ENCODE measurements at places on chromosomes 7 and 10.
A peak's percentile ranks its signal among the peaks of the same experiment; 100 is the strongest.

DNA sequence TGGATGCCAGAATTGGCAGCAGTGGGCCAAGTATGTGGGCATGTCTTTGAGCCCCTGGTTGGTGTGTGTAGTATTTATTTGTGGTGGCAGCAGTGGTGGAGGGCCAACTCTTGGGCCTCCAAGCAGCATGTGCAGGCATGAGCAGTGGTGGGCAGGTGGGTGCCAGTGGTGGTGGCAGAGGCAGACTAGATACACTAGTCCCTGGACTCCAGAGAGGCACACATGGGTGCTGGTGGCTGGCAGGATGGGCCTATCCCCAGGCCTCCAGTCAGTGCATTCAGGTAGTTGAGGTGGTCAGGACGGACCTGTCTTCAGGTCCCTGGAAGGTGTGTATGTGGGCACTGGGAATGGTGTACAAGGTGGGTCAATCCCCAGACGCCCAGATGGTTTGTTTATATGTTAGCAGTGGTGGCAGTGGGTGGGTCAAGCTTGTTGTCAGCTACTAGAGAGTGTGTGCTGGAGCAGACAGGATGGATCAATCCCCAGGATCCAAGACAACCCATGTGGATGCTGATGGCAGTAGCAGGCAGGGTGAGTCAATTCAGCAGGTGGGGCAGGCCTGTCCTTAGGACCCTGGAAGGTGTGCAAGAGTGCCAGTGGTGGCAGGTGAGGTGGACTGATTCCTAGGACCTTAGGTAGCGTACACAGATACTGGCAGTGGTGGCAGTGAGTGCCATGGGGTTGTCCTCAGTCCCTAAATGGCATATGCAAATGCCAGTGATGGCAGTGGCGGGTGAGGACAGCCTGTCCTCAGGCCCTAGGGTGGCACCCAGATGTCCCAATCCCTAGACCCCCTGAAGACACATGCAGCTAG is 294.3 kb downstream of the RPS24 start:
- DNase-seq, result no peak

- no peak for DNase-seq
Measured at GRCh38 chr10:42924484-42924883, 141.9 kb downstream of the BMS1 start.

- DNase-seq, result no peak
Measured at GRCh38 chr7:86889501-86889900, 170.0 kb downstream of the ELAPOR2 start.

GRCh38 chr7:1931256-1931950 is 261.3 kb downstream of the ELFN1 start:
- no peak for DNase-seq

- peak; percentile 9 for DNase-seq
Measured at GRCh38 chr10:37856881-37857286, 526 bp downstream of the ZNF248 start.

- DNase-seq, result no peak
Measured at GRCh38 chr10:74977072-74977471, 134.4 kb upstream of the SAMD8 start.

GRCh38 chr10:103659674-103660363 is 166.3 kb downstream of the NEURL1 start:
- DNase-seq, result no peak

- no peak for DNase-seq
Measured at GRCh38 chr7:18936265-18936664, 181.2 kb downstream of the TWIST1 start.

- no peak for DNase-seq
Measured at GRCh38 chr7:138173548-138173947, 97.3 kb downstream of the AKR1D1 start.

GRCh38 chr10:45514291-45515270 is 140.6 kb downstream of the ALOX5 start:
- DNase-seq, result no peak

DNA sequence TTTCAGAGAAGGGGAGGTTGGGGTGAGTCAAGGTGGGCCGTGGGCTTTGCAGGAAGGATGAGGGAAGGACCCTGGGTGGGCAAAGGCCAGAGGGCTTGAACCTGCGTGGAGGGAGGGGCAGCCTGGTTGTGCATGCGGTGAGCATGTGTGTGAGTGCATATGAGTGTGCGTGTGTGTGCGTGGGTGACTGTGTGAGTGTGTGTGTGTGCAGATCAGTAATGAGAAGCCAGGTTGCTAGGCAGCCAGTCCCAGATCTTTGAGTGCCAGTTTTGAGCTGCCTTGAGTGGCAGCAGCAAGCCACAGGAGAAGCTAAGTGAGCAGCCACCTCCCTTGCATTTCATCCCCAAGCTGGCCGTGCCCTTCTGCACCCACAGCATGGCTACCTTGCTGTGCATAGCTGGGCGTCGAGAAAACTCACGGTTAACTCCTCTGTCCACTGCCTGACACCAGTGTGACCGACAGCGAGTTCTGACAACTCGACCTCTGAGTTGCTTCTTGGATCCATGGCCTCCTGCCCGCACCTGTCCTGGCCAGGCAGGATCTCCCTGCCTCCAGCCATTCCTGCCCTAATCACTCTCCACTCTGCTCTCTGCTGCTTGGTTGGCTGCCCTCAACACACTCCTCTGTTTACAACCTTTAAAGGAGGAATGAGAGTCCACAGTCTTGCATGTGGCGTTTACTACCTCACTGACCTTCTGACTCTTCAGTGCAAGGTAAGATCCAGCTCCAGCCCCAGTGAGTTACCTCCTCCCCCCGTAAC is 775.4 kb downstream of the TYW1 start:
- no peak for DNase-seq

GRCh38 chr10:124977648-124978375 is 35.9 kb downstream of the ZRANB1 start:
- no peak for DNase-seq

- no peak for DNase-seq
Measured at GRCh38 chr7:92155108-92155739, 20.9 kb upstream of the CYP51A1 start.

GRCh38 chr10:114973997-114974396 is 36.0 kb downstream of the TRUB1 start:
- DNase-seq, result no peak

DNA sequence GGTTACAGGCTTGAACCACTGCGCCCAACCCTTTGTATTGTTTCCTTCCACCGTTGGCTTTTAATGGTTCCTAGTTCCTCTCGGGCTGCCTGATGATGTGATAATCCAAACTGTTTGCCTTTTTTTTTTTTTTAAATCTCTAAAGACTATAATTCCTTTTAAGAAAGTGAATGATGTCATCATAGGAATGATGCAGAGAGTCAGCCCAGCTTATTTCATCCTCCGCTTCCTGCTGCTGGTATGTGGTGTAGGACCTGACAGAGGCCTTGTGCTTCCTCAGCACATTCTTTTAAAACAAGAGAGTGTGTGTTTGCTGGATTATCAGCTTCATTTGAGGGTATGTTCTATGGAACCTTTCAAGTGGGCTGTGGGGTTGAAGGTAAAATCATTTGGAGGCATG is 241.4 kb downstream of the LRMDA start:
- DNase-seq, result no peak

DNA sequence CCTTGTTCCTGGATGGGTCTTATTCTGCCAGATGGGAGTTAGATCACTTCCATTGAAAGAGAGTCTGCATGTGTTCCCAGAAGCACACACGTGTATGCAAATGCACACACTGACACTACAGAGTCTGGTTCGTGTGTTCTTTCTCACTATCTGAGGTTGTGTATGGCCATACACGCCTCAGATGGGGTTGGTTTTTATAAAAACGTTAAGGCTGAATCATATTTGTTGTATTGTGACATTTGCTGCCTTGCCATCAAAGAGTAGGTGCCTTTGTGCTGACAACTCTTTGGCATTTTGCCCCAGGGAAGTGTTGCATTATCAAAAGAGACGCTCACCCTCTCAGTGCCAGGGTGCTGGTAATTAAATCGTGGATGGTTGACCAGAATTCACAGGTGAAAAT is 37.7 kb upstream of the HDAC9 start:
- DNase-seq, result no peak

GRCh38 chr7:128732521-128733277 is 6.5 kb upstream of the CALU start:
- DNase-seq, result no peak

GRCh38 chr7:2611401-2611800 is 20.4 kb upstream of the TTYH3 start:
- no peak for DNase-seq

DNA sequence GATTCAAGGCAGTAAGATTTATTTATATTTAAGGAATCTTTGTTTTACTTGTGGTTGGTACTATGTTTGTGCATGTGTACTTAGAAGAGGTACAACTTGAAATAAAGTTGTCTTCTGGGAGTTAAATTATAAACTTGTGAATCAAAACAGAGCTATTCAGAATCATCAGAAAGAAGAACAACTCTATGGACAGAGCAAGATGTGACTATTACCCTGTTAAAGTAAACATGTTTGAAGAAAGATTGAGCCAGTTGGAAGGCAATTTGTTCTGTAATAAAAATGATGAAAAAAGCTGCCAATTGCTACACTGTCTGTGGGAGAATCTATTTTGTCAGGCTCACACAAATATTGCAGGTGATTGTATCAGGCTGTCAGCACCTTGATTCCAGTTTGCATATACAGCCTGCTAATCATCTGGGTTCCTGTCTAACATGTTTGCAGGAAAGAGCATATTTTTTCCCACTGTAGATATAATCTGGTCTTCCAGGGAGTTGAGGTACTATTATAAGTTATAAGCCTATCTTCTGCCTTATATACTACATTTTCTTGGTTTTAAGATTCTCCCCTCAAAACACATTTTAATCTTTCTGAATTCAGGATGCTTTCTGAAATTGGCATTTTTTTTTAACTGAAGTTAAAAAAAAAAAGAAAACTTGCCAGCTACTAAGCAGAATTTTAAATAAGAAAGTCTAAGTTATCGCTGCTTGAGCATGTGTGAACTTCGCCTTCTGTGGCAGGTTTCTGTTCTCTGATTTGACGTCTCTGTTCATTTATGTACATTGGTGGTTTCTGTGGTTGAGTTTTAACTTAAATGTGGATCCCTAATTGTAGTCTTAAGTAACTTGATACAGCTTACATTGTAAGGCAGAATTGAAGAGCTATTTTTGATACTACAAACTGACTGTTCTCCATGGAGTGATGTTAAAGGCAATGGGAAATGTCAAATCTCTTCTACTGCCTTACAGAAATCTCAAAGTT is 46.0 kb downstream of the ZNRF2 start:
- DNase-seq, result no peak

DNA sequence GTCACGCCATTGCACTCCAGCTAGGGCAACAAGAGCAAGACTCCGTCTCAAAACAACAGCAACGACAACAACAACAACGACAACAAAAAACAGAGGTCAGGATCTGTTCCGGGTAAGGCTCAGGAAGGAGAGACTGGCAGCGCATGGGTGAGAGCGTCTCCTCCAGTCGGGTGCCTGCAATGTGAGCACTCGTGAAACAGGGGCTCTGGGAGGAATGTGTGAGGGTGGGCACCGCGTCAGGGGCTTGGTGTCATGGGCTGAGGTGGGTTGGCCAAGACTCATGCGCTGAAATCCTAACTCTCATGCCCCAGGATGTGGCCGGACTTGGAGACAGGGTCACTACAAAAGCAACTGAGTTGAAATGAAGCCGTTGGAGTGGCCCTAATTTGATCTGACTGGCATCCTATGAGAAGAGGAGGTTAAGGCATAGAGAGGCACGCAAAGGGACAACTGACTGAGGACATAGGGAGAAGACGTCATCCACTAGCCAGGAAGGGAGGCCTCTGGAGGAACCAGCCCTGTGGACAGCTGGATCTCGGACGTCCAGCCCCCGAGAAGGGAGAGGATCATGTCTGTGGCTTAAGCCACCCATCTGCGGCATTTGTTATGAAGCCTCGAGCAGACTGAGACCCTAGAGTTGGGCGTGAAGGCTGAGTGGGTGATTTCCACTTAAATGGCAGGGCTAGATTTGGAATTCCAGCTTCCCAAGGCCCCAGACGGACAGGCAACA is 241.5 kb upstream of the PITRM1 start:
- no peak for DNase-seq

DNA sequence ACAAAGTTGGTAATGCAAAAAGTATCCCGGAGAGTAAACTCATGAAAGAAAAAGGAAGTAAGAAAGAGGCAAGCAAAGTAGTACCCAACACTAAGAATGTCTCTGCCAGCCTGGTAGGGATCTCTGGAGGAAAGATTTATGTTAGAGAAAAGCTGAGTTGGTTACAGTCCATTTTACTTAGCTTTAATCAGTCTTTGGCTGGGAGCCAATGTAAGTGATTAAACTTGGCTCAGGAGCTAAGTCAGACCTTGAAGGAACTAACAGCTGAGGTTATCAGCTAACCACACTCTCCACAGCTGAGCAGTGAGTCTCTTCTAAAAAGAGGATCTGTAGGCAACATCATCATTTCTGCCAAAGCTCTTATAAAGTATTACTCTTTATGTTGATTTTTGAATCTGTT is 148.0 kb downstream of the ANKRD7 start:
- no peak for DNase-seq

DNA sequence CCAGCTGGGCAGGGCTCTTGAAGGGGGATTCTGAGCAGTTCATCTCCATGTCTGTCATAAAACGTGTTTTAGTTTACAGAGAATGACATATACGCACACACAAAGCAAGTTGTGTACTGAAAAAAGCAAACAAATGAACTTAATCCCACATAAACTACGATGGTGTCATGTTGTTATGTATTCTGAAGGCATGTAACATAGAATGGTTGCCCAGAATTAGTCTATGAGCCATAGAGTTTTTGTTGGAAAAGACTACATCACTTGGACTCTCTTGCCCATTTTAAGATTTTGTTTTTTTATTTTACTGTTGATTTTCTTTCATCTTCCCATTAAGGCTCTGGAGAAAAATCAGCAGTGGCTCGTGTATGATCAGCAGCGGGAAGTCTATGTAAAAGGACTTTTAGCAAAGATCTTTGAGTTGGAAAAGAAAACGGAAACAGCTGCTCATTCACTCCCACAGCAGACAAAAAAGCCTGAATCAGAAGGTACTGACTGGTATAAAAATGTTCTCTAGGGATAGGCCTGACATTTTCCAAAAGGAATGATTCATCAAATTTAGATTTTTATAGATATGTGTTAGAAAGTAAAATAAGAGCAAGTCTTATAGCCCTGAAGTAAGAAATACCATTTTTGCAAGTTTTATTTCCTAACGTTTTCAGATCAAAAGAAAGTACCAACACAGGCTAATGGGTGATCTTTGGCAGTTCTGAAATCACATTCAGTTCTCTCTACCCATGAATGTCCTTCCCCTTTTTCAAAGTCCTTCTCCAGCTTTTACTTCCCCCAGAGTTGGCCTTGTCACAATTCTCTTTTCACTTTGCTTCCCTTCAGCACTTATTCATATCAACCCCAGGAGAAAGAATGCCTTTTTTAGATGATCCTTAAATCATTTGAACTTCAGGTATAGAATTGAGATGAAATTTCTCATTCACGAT is 18.9 kb downstream of the CEP55 start:
- no peak for DNase-seq

- DNase-seq, result no peak
Measured at GRCh38 chr10:3422282-3422681, 249.7 kb upstream of the PITRM1 start.

- DNase-seq, result no peak
Measured at GRCh38 chr7:157817433-157817832, 480.6 kb downstream of the DNAJB6 start.

DNA sequence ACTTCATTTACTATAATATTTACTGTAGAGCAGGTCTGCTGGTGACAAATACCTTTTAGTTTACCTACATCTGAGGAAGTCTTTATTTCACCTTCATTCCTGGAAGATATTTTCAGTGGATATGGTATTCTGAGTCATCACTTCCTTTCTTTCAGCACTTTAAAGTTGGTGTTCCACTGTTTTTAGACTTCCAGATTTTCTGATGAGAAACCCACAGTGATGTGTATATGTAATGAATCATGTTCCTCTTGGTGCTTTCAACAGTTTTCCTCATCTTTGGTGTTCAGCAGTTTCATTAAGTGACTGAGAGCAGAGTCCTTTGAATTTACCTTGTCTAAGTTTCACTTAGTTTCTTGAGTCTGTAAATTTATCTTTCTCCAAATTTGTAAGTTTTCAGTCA is 36.4 kb downstream of the COPG2 start:
- no peak for DNase-seq
